Stromal cell of bone marrow (primary cell): ENCODE measurements at places on chromosomes 7 and 10.

- DNase-seq, result peak; percentile 59
These were observed 35.7 kb upstream of the ATXN7L1 start for GRCh38 chr7:105911961-105912575.

GRCh38 chr7:139772115-139772514 is 5.7 kb downstream of the HIPK2 start:
- DNase-seq, result no peak

GRCh38 chr7:44920119-44920518 is 34.8 kb upstream of the PURB start:
- no peak for DNase-seq

- no peak for DNase-seq
These were observed 87.0 kb downstream of the HGF start for GRCh38 chr7:81682873-81683272.

GRCh38 chr10:1625731-1626130 is 111.6 kb downstream of the ADARB2 start:
- DNase-seq, result no peak

- no peak for DNase-seq
These were observed 237.8 kb upstream of the GPR26 start for GRCh38 chr10:123428391-123428790.

DNA sequence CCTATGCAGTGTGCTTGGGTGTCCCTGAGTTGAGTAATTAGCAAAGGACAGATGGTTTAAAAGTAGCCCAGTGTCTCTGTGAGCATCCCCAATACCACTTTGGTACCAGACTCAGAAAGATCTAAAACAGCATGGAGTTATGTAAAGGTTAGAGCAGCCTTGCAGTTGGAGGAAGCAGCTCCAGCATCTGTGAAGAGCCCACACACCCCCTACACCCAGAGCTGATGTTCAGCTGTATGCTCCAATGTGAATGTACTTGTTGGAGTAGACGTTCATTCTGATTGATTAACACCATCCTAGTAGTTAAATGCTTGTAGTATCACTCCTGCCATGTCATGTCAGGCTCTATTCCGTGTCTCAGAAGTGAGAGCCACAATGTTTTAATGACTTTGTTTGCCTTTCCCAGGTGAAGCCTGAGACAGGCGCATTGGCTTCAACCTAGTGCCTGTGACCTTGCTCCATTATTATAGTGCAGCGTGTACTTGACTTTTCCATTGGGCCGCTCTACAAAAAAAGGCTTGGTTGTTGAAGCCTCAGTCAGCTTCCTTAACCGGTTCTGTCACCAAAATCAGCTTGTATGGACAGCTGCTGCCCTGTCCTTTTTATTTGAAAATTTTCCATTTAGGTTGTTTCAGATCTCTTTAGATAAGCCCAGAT is 154.2 kb downstream of the LCOR start:
- no peak for DNase-seq

- DNase-seq, result no peak
These were observed 125.9 kb downstream of the GLCCI1 start for GRCh38 chr7:8094164-8095140.

GRCh38 chr10:127935071-127935561 is 28.2 kb downstream of the PTPRE start:
- DNase-seq, result no peak

DNA sequence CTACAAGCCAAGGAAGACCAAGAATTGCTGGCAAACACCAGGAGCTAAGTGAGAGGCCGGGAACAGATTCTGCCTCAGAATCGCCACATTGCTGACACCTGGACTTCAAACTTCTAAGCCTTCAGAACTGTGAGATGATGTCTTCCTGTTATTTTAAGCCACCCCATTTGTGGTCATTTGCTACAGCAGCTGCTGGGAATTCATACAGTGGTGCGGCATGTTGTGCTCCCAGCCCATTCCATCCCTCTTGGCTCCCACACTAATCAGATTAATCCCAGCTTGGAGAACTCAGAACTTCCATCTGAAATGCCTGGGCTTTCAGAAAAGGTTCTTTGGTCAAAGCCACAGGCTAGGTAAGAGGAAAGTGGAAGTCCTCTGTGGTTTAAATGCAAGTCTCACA is 24.9 kb downstream of the TCAF1 start:
- DNase-seq, result no peak

DNA sequence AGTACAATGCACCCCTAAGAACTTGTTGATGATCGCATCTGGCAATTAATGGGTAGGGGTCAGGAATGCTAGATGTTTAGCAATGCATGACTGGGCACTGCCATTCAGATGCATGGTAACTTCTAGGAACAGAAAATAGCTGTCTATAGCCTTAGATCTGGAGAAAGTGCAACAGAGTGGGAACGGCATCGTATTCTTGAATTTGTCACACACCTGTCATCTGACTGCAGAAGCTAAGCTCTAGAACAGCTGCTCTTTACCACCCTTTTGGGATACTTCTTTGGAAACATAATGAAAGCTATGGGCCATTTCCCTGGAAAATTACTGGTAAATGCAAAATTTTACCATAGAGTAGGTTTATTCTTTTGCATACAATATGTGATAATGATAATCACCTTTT is 118.1 kb downstream of the SLC25A13 start:
- no peak for DNase-seq

DNA sequence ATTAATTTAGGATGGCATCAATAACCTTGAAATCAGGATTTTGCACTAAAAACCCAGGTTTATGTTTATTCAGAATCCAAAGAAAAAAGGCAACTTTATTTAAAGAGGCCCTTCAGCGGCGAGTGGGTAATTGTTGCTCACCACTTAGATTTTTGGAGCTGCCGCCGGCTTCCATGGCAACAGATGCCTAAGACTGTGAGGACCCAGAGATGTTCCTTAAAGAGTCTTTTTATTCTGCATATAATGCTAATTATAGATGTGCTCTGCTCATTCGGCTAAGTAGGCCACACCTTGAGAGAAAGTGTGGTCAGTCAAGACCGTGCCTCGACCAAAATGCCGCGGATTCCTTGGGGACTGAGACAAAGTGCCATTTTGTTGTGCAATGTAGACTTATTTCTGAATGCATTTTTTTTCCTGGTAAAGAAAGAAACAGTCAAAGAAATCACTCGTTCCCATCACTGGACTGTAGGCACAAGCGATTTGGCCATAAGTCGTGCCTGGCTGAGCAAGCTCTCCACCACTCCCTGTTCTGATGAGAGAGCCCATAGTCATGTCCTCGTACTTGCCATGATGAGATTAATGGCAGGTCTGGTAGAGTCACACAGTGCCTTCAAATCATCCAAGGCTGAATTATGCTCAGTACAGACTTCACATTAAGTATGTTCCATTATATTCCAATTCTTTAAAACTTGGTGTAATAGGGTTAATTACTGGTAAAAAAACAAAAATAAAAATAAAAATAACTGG is 21.4 kb upstream of the MGMT start:
- no peak for DNase-seq

- DNase-seq, result no peak
These were observed 159.1 kb upstream of the TCF7L2 start for GRCh38 chr10:112790921-112791320.

DNA sequence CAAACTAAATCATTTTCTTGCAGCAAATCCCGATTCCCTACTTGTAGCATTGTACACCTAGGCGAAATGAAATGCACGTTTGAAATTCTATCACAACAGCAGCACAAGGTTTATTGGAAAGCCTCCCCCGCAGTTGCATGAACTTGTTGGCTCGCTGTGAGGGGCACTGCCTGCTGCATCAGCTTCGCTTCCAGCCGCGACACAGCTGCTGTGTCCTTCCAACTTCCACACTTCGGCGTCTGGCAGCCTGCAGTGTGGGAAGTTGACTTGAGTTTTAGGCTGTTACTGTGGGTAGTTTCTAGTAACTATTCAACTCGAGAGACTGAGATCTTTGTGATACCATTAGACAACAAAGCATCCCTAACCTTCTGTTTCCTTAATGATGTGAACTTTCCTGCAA is 315.8 kb upstream of the TPK1 start:
- DNase-seq, result no peak

DNA sequence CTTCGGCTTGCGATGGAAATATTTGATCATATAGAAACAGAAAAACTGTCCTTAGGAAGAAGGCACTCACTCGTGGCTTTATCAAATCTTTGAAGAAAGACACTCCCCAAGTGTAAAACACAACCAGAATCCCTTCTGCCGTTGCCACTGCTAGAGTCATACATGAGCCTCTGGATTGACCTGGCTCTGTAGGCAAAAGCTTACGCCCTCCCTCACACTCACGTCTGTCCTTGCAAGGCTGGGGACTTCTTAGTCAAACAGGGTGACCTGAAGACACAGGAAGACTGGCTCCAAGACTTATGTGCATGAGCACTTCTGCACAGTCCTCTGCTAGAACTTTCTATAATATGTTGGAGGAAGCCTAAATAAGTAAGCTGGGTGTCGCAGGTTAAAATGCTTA is 135.4 kb upstream of the MDFIC start:
- DNase-seq, result no peak

DNA sequence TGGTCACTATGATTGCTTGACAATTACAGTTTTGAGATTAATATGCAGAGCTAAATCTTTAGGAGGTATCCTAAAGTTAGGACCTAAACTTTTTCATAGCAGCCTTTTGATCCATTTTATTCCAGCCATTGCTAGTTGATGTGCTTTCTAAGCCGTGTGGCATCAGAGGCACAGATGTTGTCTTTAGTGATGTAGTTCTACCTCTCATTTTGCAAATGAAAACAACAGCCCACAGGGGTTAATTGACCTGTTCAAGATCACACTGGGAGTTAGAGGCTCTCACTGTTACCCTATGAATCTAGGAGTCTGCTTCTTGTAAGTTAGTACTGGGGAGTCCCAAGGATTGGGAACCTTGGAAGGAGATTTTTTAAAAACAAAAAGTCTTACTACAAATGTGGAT is 10.6 kb downstream of the AUTS2 start:
- no peak for DNase-seq

GRCh38 chr7:102085218-102085772 is 201.4 kb upstream of the SH2B2 start:
- no peak for DNase-seq

- DNase-seq, result no peak
These were observed 129.2 kb downstream of the RPS24 start for GRCh38 chr10:78162853-78163252.

DNA sequence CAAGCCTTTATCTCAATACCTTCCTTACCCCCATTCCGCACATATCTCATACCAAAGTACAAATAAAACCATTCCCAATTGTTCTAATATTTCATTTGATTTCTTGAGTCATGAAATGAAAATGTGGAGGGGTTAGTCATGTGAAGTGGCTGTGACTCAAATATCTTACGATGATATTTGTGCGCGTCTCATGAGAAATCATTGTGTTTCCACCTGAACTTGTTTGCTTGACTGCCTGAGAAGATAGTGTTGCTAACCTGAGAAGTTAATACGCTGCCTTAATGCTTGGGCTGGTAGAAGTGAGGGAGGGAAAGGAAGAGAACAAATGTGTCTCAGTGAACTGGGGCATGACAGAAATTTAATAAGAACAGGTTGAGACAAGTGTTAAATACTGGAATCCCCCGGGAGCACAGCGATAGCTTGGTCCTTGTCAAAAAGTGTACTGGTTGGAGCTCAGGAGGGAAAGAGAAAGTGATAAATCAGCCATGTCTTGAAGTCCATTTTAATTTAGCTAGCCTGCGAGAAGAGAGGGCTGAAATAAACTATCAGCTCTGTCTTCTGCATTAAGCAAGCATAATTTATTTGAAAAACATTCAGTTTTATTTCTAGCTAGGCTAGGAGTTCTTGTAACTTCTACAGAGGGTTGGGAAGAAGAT is 7.2 kb upstream of the EPHA1 start:
- no peak for DNase-seq

GRCh38 chr7:39754326-39755120 is 131.2 kb downstream of the RALA start:
- peak; percentile 36 for DNase-seq

DNA sequence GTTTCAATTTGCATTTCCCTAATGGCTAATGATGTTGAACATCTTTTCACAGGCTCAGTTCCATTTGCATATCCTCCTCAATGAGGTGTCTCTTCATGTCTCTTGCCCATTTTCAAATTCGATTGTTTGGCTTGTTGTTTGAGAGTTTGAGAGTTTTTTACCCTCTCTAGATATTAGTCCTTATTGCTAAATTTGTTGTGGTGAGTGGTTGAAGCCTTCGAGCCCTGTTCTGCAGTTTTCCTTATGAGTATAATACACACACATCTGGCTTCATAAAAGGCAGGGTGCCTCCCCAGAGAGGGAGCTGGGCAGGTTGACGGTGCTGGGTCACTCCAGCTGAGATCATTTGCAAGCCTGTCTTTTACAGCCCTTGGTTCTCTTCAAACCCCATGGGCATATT is 65.1 kb downstream of the RGS10 start:
- DNase-seq, result no peak

- DNase-seq, result no peak
These were observed 1.7 kb upstream of the SUMF2 start for GRCh38 chr7:56062382-56062781.

- DNase-seq, result no peak
These were observed 301.2 kb downstream of the PLXDC2 start for GRCh38 chr10:20117471-20117870.

GRCh38 chr10:86232644-86233043 is 134.0 kb downstream of the GRID1 start:
- DNase-seq, result no peak

DNA sequence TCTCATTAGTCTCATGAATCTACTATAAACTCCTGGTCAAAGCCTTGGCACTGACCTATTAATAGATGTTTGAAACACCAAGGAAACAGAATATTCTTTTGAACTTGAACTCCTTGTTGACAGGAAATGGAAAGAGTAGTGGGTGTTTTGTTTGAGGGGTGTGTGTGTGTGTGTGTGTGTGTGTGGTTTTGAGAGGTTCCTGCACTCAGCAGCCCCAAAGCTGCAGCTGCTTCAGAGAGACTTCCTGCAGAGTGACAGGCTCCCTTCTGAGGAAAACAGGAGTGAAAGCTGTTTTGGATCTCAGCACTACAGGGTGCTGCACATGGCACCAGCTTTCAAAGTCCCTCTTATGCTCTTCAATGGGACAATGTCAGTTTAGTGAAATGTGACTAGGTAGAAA is 546.5 kb upstream of the STEAP1 start:
- DNase-seq, result no peak

DNA sequence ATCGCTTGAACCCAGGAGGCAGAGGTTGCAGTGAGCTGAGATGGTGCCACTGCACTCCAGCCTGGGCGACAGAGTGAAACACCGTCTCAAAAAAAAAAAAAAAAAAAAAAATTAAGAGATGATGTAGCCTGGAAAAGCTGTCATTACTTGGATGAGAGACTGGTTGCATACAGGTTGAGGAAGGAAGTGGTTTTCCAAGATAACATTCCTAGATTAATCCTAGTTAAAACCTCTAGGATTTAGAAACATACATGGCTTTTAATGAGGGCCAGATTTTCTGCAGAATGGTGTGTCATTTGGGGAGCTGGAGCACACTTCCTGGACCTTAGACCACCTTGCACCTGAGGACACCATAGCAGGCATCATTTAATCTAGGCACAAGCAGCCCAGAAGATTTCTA is 17.8 kb downstream of the VWA2 start:
- DNase-seq, result no peak
